Stimulated activated CD4-positive, alpha-beta T cell treated with anti-CD3 and anti-CD28 coated beads, Interleukin-15, amount 100 ng/mL, for 1 hour (primary cell): ENCODE measurements at places on chromosomes 12 and 14.

DNA sequence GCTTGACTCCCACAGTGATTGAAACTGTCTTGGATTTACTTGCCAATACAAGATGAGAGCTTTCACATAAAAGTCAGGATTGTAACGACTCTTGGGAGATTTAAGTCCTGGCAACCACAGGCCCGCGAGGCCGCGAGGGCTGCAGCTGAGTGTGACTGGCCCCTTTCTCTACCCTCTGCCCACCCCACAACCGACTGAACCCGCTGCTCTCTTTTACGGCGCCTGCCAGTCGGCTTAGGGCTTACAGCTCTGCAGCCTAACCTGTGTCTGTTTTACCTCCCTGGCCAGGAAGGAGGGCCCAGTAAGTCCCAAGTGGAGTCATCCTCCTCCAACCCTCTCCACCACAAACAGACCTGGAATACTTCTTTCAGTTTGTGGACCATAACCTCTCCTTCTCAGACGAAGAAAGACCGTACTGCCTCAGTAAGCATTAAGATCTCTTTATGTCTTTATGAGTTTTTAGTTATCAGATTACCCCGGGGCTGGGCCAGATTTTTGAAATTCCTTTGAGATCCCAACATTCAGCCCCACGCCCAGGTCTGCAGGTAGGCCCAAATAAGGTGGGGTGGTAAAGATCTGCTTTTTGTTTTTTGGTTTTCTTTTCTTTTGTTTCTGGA, 12.6 kb upstream of the TIGAR start:
- DNase-seq, result no peak

GRCh38 chr12:3752096-3752709, 706 bp downstream of the CRACR2A start:
- peak; percentile 30 for DNase-seq

DNA sequence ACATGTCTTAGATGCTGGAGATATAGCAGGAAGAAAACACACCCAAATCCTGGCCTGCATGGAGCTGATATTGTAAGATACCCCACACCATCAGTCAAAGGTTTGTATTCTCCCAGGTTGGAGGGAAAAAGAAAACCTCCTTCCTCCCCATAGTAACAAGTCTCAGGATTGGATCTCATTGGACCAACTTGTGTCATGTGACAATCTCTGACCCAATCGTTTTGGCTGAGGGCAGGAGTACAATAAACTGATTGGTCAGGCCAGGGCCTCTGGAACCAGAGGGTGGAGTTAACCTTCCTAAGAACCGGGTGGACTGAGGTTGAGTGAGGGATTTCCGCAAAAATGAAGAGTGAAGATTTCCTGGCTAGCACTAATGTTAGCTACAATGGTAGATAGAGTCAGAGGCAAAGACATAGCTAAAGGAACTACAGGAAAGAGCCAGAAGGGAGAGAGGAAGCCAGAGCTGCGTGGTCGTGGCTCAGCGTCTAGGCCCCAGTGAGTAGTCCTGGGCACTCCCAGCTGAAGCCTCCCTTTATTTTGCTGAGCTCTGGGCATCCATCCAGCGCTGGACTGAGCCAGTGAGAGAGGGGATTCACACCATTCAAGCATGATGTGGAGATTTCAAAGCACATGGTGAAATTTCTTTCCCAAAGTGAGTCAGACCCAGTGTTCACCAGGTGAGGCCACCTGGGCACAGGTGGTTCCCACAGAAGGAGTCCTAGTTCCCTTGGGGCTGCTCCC, 219.9 kb downstream of the AACS start:
- DNase-seq, result no peak

GRCh38 chr12:6338955-6339354, 2.9 kb downstream of the TNFRSF1A start:
- no peak for DNase-seq

GRCh38 chr12:76765598-76765997, 1.7 kb downstream of the ZDHHC17 start:
- no peak for DNase-seq

GRCh38 chr12:30694412-30695198, 1.1 kb downstream of the IPO8 start:
- no peak for DNase-seq

GRCh38 chr12:122457627-122458026, 35.2 kb upstream of the CLIP1 start:
- DNase-seq, result no peak

GRCh38 chr14:77467801-77468200, 9.9 kb downstream of the AHSA1 start:
- no peak for DNase-seq

DNA sequence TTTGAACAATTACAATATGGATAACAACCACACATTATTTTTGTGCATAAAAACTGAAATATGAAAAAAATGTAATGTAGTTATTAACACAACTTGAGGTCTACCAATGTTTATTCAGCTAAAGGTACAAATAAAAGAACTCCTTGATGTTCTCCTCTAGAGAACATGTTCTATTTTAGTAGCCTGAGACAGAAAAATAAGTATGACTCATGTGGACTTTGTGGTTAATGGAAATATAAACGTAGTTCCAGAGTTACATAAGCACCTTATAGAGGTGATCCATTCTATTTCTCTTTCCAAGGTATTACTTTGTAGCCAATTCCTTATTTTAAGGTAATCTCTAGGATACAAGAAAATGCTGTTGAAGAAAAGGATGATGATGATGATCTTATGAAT, 25.7 kb downstream of the ALKBH1 start:
- no peak for DNase-seq

DNA sequence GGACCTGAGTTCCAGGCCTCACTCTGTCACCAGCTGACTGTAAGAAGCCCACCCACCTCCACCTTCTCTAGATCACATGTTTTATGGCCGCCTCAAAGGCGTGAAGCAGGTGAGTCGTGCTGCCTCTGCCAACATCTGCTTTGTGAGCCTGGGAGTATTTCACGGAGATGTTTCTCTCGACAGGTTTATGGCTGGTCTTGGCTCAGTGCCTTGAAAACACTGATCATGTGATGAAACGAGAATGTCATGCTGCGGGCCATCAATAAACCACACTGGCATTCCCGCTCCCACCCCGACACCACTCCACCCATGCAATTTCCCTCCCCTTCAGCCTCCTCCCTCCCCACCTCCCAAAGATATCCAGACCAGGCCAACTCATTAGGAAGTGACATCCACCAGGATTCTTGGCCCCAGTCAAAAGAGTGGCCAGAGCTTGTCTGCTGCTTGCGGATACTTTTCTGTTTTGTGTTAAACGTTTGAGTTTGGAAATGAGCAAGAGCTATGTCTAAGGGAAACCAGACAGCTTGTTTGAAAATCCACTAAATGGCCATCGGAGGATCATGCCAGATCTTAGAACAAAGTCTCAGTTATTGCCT, 53.8 kb upstream of the NTF3 start:
- no peak for DNase-seq

DNA sequence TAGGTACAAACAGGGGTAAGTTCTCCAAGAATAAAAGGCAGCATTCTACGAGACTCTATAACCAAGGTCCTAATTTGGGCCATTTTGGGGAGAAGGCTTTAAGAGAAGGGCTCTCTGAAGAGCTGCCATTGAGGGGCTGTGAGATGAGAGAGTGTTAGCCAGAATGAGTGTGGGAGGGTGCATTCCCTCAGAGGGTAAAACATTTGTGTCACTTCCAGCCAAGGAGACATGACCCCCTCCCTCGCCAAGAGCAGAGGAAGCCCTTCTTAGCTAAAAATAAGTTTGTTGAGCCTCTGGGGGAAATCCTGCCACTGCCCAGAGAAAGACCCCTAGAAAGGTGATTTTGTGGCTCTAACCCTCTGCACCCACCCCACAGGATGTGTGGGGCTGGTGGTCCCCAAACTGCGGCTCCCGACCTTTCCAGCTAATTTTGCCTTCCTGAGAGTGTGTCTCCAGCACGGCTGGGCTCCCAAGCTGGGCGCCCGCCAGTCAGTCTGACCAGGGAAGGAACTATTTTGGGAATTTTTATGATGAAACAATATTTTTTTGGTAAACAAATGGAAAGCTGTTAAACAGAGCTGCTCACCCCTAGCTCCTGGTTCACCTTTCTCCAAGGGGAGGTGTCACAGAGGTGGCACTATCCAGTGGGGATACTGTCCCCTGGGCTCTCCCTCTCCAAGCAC, 65.9 kb upstream of the JDP2 start:
- no peak for DNase-seq

DNA sequence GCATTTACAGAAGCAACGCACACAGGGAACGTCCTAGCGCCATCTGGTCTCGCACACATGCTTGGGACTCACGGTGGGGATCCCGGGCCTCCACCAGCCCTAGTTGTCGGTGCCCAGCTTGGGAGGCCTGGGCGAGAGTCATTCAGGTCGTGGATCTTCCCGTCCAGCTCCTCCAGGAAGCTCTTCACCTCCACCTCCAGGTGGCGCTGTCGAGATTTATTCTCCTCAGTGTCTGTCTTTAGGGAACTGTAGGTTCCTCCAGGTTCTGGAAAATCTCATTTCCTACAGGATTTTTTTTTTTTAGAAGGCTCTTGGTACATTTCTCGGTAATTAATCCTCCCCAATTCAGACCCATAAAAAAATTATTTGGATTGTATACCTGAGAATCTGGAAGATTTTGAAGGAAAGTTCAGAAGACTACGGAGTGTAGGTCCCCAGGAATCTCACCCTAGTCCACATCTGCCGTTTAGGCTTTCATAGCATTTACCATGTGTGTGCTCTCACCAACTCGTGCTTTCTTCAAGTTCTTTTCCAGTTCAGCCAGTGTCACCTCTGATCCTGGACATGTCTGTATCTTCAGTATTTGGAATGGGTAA, 910.0 kb downstream of the TMEM121 start:
- DNase-seq, result peak; percentile 44

- no peak for DNase-seq
Measured at GRCh38 chr14:100522616-100523099, 64.6 kb downstream of the BEGAIN start.

DNA sequence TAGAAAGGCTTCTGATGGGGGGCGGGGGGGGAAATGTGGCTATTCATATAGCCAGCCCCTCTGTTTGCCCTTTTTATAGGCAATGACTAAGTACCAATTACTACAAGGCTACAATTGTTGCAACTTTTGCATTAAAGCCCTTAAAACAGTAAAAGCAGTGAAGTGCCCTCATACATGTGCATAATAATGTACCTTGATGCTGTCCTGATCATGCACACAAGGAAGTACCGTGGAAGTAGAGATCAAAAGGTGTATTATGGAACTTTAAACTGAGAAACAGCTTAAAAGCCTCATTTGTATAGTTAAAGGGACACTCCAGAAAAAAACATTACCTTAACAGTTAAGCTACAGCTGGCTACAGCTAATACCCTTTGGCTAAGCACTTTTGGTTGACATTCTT, 111.8 kb downstream of the PLEKHG7 start:
- no peak for DNase-seq

GRCh38 chr14:88986146-88986841, 161.8 kb downstream of the TTC8 start:
- no peak for DNase-seq

DNA sequence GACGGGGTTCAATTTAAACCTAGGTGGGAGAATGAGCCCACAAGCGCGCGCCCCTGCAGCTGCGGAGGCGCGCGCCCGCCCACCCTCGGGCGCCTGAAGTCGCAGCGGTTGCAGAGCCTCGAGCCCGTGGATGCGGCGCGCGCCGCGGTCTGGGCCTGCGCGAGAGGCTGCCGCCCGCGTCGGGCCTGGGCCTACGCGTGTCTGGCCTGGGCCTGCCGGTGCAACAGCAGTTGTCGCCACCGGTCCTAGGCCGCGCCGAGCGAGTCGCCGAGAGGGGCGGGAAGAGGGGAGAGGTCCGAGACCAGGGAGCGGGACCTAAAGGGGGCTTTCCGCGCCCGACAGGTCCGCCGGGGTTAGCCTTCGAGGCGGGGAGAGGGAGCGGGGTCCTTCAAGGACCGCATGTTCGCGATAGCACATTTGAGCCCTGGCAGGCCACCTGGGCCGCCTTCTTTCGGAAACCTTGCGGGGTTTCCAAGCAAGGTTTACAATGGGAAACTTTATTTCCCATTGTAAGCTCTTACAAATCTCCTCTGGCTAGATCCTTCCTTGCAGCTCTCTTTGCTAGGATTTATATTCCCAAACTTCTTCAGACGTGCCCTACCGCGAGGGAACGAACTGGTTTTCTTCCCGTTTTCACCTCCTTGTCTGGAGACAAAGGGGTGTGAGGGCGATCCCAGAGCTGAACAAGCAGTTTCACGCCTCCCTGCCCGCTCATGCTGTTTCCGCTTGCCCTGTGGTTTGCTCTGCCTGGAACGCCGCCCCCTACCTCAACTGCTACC, 6.8 kb downstream of the SIX6 start:
- no peak for DNase-seq

DNA sequence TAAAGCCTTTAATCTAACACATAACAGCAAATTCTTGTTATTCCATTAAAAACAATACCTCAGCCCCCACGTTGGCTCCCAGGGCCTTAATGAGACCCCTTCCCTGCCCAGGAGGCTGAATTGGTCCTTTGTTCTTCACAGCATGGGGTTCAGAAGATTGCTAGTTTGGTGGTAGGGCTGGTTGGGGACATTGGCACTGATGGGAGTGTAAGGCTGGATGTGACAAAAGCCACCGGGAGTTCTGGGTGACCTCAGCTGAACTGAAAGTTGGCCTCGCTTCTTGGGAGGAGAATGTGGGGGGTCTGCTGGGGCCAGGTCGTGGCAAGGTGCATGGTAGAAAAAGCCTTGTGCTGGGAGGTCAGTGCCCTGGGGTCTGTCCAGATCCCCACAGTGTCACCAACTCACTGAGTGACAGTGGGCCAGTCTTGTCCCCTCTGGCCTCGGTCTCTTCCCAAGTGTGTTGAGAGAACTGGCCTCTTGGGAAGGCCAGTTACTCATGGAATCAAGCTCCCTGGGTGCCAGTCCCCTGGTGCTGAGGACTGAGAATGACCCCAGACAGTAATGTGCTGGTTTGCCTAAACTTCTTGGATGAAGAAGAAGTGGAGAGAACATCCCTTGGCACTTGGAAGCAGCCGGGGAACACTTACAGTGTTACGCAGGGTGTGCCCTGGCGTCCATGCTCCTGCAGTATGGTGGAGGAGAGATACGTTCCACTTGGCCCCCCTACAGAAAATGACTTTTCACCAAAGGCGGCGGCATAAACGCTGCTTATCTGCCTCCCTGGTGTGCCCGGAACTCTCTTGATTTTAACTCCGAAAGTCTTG, 283.7 kb upstream of the RTL1 start:
- DNase-seq, result no peak

DNA sequence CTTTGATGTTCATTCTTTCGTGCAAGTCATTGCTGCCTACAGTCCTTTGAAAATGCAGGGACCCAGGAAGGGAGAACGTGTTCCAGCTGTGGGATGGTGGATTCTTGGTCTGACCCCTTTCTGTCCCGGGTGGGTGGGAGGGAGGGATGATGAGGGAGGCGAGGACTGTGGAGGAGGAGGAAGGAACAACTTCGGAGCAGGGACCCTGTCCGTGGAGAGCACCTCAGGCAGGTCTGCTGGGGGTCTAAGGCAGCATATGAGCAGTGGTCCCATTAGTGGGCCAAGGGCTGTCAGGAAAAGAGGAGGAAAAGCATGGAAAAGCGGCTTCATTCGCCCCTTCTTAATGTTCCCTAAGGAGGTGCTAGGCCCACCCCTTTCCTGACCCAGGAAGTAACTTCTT, 36.0 kb downstream of the CACNA2D4 start:
- no peak for DNase-seq
